Common myeloid progenitor, CD34-positive (primary cell): ENCODE measurements at places on chromosomes 7 and 10.

GRCh38 chr10:109976681-109977080 is 31.1 kb upstream of the ADD3 start:
- no peak for DNase-seq

DNA sequence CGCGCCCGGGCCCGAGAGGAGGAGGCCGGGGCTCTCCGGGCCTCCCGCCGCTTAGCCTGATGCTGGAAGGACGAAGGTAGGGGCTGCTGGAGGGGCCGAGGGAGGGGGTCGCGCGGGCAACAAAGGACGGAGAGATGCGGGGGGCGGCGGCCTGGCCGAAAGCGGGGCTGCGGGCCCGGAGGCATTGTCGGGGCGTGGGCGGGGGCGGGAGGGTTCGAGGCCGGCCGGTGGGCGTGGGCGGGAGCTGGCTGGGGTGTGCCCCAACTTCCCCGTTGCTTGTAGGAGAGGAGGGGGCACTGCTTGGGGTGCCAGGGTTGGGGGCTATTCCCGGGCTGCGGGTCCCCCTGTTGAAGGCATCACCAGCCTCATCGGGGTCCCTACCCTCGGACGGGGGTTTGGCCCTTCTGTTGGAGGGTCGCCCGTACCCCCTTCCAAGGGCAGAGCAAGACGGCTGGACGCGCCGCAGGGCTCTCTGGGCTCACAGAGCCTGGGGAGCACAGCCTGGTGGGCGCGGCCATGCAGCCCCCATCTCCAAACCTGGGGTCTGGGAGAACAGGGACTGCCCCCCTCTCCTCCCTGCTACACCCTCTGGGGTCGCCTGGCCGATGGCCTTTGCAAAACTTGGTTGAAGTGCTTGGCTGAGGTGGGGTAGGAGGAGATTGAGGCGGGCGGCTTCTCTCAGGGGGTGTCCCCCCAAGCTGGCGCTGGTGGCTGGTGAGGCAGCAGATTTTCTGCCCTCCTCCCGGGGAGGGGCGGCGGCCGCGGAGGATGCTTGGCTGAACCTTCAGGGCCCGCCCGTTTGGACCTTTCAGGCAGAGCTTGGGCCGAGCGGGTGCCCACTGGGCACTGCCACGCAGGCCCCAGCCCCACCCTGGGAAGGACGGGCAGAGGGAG is 699 bp downstream of the CLIP2 start:
- DNase-seq = peak; percentile 41

DNA sequence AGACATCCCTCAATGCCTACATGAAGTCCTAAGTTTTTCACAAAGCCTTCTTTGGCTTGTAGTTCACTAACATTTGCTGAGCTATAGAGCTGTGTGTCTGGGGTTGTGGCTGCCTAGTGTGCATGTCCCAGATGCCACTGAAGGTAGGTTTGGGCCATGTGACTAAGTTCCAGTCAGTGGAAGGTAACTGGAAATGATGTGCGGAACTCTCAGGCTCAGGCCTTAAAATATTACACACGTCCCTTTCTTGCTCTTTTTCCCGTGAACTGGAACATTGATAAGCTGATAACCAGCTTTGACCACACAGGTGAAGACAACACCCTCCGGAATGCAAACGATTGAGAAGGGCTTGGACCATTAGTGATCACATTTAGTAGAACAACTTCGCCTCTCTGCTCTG is 358.1 kb downstream of the GATA3 start:
- DNase-seq = no peak

- no peak for DNase-seq
Measured at GRCh38 chr7:27160145-27160545, 3.7 kb upstream of the HOXA7 start.

DNA sequence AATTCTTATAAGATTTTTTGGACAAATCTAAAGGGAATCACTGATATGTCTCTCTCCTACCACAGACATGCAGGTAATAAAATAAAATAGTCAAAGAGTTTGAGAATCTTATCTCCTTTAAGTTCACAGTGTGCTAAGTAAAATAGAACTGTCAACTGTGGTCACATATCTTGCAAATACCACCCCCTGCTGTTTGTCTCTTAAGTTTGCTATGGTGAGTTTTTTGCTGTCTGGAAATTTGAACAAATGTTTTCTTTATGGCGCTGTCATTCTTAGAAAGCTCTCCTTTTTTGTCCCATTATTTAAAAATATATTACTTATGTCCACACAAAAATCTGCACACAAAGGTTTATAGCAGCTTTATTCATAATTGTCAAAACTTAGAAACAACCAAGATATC is 19.6 kb downstream of the GIMAP5 start:
- DNase-seq = peak; percentile 50

DNA sequence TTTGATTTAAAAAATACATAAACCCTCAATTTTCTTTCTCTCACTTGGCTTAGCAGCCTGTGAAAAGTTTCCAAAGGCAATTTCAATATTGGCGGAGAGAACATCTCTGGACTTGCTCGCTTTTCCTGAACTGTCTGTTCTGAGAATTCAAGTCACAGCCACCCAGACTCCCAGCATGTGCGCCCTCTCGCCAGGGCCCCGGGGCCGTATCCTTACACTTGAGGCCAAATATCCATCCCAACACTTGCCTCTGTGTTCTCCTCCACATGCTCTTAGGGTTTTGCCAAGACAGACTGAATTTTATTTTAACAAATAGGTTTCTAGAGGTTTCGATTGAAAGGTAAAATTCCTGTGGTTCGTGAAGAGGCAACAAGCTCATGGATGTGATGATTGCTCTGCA is 111.5 kb upstream of the GPR26 start:
- DNase-seq = no peak

GRCh38 chr10:2929480-2930258 is 137.7 kb upstream of the PFKP start:
- no peak for DNase-seq

DNA sequence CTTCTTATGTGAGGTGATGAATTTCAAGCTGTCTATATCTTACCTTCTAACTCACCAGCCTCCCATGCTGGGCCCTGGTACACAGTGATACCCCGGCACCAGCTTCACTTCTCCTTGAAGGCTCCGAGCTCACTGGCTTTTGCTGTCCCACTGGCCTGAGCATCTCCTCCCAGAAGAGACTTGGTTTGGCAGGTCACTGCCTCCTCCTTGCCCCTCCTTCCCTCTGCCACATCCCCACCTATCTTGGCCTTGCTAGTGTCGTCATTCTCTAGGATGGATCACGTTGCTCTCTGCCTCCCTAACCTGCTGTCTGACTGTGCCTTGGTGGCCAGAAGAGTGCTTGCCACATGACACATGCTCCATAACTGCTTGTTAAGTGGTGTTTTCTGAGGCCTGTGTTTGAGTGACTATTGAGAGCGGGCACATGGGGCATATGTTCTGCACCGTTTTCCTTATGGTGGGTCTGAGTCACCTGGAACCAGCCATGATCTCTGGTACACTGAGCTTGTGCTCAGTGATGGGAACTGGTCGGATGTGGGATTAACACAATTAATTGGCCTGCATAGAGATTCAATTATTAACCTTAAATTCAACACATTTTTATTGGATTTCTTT is 86.5 kb downstream of the TMEM178B start:
- no peak for DNase-seq
